Activated CD4-positive, alpha-beta T cell treated with anti-CD3 and anti-CD28 coated beads, Interleukin-2, amount 10 ng/mL, durations not matched to agents 7 days and 5 days (primary cell): ENCODE measurements at places on chromosomes 16 and 17.

DNA sequence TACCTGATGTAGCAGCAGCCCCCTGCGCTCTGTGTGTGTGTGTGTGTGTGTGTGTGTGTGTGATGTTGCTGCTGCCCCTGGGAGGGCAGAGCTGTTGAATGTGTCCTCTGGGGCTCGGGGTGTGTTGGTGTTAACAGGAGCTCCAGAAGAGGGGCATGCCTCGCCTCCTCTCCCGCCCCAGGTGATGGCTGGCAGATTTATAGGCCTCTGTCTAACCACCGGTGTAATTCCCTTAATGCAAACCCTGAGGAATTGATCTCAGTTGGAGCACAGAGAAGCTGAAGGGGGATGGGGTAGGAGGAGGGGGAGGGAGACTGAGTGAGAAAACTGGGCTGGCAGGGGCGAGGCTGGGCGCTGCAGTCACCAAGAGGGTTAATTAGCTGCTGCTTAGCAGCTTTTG is 10.0 kb downstream of the CACNA1G start:
- DNase-seq: no peak

- DNase-seq: no peak
Observed at GRCh38 chr17:47999582-47999981, 28.7 kb downstream of the CDK5RAP3 start.

GRCh38 chr17:66540131-66540781 is 237.8 kb downstream of the PRKCA start:
- DNase-seq: no peak

DNA sequence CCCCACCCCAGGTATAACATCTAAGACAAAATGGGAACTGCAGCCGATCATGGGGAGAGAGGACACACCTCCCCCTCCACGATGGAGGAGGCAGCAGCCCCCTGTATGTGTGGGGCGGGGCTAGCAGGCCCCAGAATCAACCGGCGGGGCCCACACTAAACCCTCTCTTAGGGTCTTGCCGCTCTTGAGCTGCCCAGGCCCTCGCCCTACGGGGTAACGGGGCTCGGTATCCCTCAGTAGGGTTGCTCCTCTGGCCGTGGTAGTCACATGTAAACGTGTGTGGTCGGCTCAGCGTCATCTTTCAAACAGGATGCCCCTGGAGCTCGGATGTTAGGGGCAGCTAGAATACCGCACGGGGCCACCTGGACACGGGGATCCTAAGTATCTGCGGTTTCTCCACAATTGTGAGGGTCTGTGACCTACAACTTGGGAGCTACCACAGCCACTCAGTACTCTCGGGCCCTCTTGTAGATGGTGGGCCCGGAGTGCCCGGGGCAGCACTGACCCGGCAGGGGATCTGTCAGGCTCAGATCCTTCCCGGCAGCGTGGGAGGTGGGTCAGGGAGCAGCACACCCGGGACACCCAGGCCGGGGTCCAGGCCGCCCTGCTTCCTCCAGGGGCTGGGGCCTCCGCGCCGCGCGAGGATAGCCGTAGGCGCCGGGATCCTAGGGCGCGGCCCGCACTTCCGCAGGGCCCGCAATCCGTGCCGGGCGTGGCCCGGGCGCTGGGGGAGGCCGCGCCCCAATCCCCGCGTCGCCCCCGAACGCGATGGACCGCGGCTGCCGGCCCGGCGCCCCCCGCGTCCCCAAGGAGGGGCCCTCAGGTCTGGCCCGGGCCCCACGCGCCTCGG is 781 bp downstream of the ARHGDIA start:
- DNase-seq: peak; percentile 47

GRCh38 chr16:10965440-10966061 is 21.2 kb downstream of the CLEC16A start:
- no peak for DNase-seq

DNA sequence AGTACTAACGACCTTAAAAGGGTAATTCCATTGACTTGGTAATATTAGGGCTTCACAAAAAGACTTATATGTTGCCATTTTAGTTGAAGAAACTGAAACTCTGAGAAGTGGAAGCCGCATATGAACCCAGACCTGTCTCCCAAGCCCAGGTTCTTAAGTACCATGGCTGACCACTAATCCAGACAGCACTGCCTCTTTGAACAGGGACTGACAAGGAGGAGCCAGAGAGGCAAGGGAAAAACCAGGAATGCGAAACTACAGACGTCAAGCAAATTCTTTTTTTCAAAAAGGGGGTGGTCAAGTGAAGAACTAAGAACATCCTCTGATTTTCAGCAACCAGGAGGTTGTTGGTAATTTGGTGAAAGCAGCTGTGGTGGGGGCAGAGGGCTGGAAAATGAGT is 15.2 kb downstream of the CYB5D1 start:
- no peak for DNase-seq

DNA sequence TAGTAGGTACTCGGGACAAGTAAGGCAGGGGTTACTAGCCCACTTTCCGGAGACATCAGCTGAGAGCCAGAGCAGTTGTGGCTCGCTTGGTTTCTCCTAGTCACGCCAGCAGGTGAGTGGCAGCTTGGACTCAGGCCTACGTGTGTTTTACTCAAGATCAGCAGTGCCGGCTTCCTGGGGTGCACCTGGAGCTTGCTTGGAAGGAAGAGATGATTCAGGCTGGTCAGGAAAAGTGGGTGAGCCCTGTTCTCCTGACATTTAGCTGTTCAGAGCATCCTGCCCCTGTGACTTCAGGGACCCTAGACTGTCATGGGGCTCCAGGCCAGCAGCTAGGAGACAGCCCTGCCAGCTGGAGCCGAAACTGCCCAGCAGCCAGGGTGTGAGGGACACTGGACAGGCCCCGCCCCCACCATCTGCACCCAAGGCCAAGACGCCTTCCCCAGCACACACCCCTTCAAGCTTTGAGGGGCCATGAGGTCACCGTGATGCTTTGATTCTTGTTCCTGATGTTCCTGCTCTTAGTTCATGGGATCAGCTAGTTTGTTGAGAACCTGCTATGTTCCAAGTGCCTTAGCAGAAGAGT is 238.0 kb upstream of the CIBAR2 start:
- no peak for DNase-seq

DNA sequence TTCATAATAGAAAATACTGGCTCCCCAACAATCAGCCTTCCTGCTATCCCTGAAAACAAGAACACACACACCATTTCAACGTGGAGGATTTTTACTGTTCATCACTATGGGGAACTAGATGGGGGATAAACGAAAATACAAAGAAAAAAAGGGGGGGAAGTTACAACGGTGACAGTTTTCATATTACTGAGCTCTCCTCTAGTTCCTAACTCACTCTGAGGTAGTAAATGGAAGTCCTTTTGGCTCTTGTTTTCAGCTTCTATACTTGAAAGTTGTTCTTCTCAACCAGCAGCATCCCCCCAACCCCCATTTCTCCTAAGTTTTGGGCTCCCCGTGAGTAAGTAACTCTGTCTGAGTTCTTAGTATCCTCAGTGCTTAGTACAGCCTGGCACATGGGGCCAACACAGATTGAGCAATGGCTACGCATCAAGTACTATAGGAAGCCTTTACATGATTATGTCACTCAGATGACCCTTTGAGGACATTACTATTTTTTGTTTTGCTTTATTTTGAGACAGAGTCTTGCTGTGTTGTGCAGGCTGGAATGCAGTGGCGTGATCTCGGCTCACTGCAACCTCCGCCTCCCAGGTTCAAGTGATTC is 4.2 kb upstream of the CORO7 start:
- no peak for DNase-seq

- DNase-seq: peak; percentile 47
Observed at GRCh38 chr16:84730406-84731106, 30.8 kb downstream of the USP10 start.

GRCh38 chr17:12959441-12959840 is 58.4 kb downstream of the ELAC2 start:
- no peak for DNase-seq

- DNase-seq: no peak
Observed at GRCh38 chr16:24344784-24345183, 88.6 kb downstream of the CACNG3 start.

DNA sequence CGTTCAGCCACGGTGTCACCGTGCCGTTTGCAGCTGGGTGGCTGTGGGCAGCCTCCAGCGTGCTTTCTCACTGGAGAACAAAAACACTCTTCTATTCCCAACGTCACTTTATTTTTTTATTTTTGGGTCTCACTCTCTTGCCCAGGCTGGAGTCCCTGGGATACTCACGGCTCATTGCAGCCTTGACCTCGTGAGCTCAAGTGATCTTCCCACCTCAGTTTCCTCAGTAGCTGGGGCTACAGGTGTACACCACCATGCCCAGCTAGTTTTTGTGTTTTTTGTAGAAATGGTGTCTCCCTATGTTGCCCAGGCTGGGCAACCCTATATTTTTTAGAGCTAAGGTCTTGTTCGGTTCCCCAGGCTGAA is 34.4 kb upstream of the ZC3H18 start:
- no peak for DNase-seq

- DNase-seq: no peak
Observed at GRCh38 chr16:20799599-20799998, 6.7 kb downstream of the ERI2 start.

DNA sequence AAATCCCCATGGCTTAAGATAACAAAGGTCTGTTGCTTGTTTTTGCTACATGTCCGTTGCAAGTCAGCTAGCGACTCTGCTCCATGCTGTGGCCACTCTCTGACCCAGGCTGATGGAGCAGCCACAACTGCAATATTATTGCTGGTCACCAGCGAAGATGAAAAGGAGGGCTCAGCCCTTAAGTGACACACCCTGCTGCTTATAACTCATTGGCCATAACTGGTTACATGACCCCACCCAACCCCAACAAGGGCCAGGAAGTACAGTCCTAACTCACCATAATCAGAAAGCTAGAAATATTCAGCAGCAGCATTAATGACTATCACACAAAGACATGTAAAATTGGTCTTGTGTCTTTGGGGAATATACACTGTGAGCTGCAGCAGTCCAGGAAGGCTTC is 224.3 kb downstream of the SOX9 start:
- no peak for DNase-seq

GRCh38 chr17:65553646-65554552 is 7.5 kb downstream of the AXIN2 start:
- DNase-seq: no peak

- DNase-seq: peak; percentile 9
Observed at GRCh38 chr16:80084614-80085013, 456.2 kb upstream of the DYNLRB2 start.

DNA sequence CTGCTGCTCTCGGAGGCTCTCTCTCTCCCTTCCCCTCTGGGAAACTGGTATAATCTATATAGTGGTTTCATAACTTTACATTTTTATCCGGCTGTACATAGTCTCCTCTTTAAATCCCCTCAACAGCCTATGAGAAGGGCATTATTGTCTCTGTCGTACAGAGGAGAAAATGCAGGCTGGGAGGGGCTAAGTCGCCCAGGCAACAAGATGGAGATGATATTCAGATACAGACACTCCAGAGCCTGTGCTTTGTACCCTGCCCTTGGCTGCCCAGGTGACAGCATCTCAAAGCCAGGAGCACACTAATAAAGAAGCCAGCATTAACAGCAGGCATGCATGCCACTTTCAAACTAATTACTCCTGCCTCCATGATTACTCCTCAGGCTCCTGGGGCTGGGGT is 4.7 kb upstream of the EIF1 start:
- DNase-seq: no peak

GRCh38 chr16:69793526-69793925 is 31.4 kb downstream of the WWP2 start:
- no peak for DNase-seq

DNA sequence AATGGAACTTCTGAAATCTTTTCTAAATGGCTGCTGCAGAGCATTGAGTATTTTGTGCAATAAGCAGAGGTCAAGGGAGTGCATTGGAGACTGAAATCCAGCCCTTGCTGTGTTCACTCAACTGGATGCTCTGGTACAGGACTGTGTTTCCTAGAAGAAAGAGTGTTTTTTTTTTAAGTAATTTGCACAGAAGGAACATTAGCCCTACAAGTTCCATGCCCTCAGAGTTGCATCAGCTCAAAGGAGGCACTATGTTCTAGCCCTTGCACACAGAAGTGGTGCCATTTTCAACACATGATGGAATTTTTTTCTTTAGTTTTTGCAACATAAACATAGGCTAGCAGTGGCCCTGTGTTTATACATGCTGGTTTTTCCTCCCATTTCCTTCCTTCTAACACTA is 144.1 kb upstream of the HLF start:
- no peak for DNase-seq

- DNase-seq: peak; percentile 27
Observed at GRCh38 chr17:37683454-37683984, 40.3 kb upstream of the DDX52 start.

GRCh38 chr16:57186872-57187854 is 1.0 kb downstream of the RSPRY1 start:
- DNase-seq: peak; percentile 20

DNA sequence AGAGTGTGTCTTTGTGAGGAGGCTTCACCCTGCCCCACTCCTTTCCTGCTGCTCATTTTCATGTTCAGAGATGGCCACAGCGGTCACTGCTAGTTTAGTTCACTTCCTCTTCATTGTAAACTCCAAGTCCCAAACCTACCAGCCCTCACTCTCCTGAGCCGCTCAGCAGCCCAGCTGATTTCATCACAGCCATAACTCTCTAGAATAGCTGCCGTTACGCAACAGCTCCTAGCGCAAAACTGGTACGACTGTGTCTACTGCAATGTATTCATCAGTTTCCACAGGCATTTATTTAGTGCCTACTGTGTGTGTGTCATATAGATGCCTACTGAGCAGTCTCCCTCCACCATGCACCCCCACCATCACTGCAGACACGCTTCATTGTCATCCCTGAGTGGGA is 233.5 kb upstream of the RPL38 start:
- no peak for DNase-seq

- DNase-seq: no peak
Observed at GRCh38 chr16:75025761-75026160, 26.9 kb downstream of the ZNRF1 start.

GRCh38 chr16:85173146-85173980 is 61.1 kb upstream of the CIBAR2 start:
- DNase-seq: no peak

DNA sequence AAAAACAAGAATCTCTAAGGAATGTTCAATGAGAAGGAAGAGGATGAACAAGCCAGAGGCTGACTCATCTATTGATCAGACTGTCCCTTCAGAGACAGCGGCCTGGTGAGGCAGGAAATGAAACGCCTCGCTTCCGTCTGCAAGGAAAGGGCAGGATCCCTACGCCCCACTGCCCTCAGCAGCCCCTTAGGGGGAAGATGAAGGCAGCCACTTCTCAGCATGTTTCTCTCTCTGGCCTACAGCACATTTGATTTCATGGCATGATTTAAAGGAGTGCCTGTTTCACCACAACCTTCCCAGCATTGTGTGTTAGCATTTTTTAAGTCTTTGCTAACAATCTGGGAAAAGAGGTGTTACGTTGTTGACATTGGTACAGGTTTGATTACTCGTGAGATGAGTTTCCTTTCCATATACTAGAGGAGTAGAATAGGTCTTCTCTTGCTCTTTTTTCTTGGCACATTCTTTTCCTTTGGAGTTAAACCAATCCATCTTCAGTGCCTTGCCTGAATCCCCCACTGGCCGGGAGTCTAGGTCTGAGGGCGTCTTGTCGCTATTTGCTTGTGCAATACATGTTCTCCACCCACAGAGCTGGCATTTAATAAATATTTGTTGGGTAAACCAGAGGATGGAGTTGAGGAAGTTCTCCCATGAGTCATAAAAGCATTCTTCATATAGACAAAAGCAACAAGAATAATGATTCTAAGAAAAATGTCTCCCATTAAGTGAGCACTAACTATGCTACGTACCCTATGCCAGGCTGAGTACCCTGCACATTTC is 47.4 kb downstream of the RBFOX3 start:
- no peak for DNase-seq
